SJCRH30 (cell line): ENCODE measurements at places on chromosomes 6 and 20. TPM values are rescaled to one million over a fixed set of nuclear protein-coding genes. Genes with fewer than 3 reads are reported as not detected.
A peak's percentile ranks its signal among the peaks of the same experiment; 100 is the strongest.

DNA sequence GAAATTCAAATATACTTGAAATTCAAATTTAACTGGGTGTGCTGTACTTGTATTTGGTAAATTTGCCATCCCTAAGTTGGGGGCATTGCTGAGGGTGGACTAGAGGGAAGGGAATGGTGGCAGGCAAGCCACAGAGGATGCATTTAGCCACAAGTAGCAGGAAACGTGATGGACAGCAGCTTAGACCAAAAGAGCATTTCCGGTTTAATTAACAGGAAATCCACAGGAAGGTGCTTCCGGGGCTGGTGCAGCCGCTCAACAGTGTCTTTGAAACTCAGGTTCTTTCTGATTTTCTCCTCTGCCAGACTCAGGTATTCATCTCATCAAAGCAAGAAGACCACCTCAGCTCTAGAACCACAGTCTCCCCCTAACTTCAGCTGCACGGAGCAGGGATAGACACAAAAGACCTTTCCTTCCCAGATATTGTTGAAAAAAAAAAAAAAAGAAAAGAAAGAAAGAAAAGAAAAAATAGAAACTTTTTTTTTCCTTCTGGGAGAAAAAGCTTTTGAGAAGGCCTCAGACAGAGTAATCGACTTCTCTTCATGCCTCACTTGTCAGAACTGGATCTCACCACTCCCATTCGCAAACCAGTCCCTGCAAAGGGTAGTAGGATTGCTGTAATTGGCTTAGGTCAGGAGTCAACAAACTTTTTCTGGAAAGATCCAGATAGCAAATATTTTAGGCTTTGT, 8.0 kb upstream of the BCAS1 start:
- H3K27me3 ChIP-seq, result no peaks in the 10 kb centered on the region
- no peaks in the 10 kb centered on the region for H3K36me3 ChIP-seq
- no peak for DNase-seq

Gene TEAD3
- total RNA-seq, result 8.4 and 8.8 TPM in 2 replicates

DNA sequence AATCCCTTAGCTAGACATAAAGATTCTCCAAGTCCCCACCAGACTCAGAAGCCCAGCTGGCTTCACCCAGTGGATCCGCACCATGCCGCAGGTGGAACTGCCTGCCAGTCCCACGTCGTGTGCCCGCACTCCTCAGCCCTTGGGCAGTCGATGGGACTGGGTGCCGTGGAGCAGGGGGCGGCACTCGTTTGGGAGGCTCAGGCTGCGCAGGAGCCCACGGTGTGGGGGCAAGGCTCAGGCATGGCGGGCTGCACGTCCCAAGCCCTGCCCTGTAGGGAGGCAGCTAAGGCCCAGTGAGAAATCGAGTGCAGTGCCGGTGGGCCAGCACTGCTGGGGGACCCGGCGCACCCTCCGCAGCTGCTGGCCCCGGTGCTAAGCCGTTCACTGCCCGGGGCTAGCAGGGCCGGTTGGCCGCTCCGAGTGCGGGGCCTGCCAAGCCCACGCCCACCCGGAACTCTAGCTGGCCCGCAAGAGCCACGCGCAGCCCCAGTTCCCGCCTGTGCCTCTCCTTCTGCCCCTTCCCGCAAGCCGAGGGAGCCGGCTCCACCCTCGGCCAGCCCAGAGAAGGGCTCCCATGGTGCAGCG, 95.9 kb upstream of the DTNBP1 start:
- DNase-seq, result no peak
- H3K4me1 ChIP-seq, result peaks cover 2% of the 10 kb centered on the region
- no peak overlapping the region for H3K27ac ChIP-seq
- H3K4me3 ChIP-seq, result no peak overlapping the region
- no peaks in the 10 kb centered on the region for H3K27me3 ChIP-seq

- no peaks in the 10 kb centered on the region for H3K27me3 ChIP-seq
- H3K4me1 ChIP-seq, result no peaks in the 10 kb centered on the region
- no peaks in the 10 kb centered on the region for H3K36me3 ChIP-seq
Measured at GRCh38 chr20:38354227-38354626, 7.9 kb downstream of the LBP start.

DNA sequence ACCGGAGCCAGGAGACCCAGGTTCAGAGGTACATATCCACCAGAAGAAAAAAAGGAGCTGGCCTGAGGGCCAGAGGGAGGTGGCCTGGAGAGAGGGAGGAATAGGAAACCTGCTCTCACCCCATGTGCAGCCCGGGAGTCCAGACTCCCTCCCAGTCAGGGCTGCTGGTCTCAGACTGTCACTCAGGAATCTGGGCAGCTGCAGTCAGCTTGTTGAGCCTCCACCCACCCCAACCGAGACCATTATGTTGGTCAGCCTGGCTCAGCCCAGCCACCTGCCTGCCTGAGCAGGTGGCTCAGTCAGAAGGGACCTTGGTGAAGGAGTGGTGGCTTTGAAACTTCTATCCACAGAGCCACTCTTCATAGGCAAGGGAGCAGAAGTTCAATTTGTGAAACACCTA, 53.3 kb upstream of the EPB41L1 start:
- no peaks in the 10 kb centered on the region for H3K27me3 ChIP-seq
- no peaks in the 10 kb centered on the region for H3K36me3 ChIP-seq
- H3K4me3 ChIP-seq, result no peak overlapping the region

- H3K27me3 ChIP-seq, result no peaks in the 10 kb centered on the region
- no peak overlapping the region for H3K27ac ChIP-seq
- no peak overlapping the region for H3K4me3 ChIP-seq
- no peaks in the 10 kb centered on the region for H3K36me3 ChIP-seq
Measured at GRCh38 chr6:14987490-14987889, 258.4 kb upstream of the JARID2 start.

- H3K27ac ChIP-seq, result no peak overlapping the region
- no peaks in the 10 kb centered on the region for H3K27me3 ChIP-seq
- H3K4me1 ChIP-seq, result no peaks in the 10 kb centered on the region
- no peak for DNase-seq
Measured at GRCh38 chr6:119934816-119935215, 585.3 kb upstream of the MAN1A1 start.

DNA sequence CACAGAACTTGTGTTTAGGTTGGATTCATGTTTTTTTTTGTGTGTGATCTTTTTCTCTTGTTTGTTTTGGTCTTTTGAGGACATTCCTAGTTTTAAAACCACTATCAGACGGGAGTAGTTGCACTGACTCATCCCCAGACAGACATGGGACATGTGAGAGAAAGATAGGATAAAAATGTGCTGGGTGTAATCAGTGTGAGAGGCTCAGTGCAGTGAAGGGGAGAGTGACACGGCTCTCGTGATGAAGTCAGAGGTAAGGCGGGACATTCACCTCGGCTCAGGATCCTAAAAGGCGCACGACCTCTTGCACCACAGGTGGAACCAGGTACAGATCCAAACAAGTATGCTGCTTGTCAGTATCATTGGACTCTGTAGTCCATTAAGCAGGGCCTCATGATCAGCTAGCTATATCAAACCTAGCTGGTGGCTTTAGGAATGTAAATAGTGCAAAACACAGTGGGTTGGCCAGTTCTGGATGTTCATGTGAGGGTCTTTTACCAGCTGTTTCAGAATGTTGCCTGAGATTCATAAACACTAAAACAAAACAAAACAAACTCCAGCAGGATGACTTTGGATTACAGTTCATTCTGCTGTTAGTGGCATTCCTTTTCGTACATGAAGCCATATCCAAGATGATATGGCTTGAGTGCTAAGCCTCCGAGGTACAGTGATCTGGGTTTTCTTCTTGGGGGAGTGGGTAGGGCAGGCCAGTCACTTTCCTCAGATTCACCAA, 18.0 kb downstream of the FOXO3 start:
- no peaks in the 10 kb centered on the region for H3K27me3 ChIP-seq
- DNase-seq, result no peak
- H3K27ac ChIP-seq, result no peak overlapping the region
- H3K36me3 ChIP-seq, result no peaks in the 10 kb centered on the region; the same call in none of the 2 replicates

Gene C20orf141
- not detected in 2 replicates for total RNA-seq

Gene IPCEF1
- total RNA-seq, result 1.5 and 2.3 TPM in 2 replicates

GRCh38 chr20:1722513-1723050, 65.0 kb upstream of the SIRPG start:
- no peaks in the 10 kb centered on the region for H3K27me3 ChIP-seq
- H3K27ac ChIP-seq, result no peak overlapping the region
- no peak for DNase-seq

- peaks cover 18% of the 10 kb centered on the region for H3K4me1 ChIP-seq
- peak; percentile 14 for DNase-seq
- H3K27ac ChIP-seq, result no peak overlapping the region
- no peaks in the 10 kb centered on the region for H3K27me3 ChIP-seq
- H3K4me3 ChIP-seq, result no peak overlapping the region
Measured at GRCh38 chr6:158660333-158660754, 10.5 kb downstream of the SYTL3 start.

DNA sequence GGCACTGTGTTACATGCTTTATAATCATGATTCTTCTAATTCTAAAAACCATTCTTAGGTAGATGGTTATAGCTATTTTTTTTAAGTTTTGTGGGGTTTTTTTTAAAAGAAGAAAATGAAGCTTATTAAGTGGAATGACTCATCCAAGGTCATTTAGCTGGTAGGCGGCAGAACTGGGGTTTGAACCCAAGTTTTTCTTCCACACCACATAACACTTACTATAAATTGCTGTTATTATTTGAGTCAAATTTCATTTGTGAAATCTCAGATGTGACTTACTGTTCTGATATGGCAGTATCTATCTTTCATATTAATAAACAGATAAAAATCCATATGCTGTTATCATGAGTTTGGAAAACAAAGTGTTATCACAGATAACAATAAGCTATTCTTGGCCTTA, 10.4 kb upstream of the COL10A1 start:
- no peaks in the 10 kb centered on the region for H3K4me1 ChIP-seq
- no peak overlapping the region for H3K4me3 ChIP-seq
- H3K27me3 ChIP-seq, result no peaks in the 10 kb centered on the region
- H3K27ac ChIP-seq, result no peak overlapping the region
- no peak for DNase-seq

DNA sequence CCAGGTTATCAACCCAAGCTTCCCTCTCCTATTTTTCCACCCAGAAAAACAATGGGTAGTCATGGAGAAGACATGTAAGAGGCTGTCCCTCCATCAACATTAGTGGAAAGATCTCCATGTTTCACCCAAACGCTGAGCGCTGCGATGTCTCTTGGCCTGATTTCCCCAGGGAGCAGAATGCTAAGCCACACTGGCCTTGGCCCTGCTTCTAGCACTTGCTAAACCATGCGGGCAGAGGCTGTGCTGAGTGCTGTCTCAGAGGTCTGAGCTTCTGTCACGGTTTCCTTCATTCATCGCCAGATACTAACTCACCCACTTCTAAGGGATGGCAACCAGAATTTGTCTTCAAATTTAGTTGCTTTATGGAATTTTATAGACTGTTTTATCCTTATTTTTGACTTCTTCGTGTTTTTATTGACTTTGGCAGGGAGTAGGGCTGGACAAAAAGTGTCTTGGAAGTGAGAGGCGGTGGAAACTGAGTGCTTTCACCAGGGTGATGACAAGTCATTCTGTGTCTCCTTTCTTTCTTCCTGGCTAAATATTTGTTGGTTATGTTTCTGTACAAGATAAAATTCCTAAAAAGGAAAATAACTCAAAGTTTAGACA, 181.4 kb upstream of the UST start:
- no peak overlapping the region for H3K4me3 ChIP-seq
- H3K4me1 ChIP-seq, result no peaks in the 10 kb centered on the region
- H3K36me3 ChIP-seq, result no peaks in the 10 kb centered on the region
- no peak overlapping the region for H3K27ac ChIP-seq

DNA sequence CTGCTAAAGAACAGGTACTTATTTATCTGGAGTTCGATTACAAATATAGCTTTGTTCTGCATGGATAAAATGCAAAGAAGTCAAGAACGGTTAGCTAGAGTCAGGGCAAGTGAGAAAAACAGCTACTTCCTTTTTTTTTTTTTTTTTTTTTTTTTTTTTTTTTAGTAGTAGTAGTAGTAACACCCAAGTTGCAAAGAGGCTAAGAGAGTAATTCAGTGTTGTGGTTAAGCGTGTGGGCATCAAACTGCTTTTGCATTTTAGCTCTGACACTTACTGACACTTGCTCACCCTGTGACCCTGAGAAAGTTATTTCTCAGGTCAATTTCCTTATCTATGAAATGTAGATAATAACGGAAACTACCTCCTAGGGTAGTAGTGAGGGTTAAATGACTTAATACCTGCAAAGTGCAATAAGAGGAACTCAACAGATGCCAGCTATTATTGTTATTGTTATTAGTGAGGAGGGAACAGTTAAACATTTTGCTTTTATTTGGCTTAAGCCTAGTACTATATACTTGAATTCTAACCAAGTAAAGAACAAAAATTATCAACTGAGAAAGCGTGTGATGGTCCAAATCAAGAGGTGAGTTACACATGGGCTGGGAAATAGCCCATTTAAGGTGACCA, 86.7 kb upstream of the BACH2 start:
- H3K36me3 ChIP-seq, result no peaks in the 10 kb centered on the region
- no peak overlapping the region for H3K27ac ChIP-seq
- no peak overlapping the region for H3K4me3 ChIP-seq
- no peak for DNase-seq

DNA sequence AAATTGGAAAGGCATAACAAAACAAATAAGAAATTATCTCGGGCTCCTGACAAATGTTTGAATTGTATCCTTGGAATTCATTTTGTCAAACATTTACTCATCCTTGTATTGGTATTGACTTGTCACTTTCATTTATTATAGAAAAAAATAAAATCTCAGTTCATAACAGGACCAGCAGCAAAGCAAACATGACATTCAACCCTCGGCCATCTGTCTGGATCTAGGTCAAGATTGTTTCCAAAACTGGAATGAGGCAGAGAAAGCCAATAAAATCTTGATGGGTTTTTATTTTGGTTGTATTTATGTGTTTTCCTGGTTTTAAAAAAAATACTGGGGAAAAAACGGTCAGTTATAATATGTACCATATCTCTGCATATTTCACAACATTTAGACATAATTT, 42.9 kb upstream of the FABP7 start:
- H3K27ac ChIP-seq, result peak overlapping the region; percentile 99
- peaks cover 31% of the 10 kb centered on the region for H3K4me1 ChIP-seq

DNA sequence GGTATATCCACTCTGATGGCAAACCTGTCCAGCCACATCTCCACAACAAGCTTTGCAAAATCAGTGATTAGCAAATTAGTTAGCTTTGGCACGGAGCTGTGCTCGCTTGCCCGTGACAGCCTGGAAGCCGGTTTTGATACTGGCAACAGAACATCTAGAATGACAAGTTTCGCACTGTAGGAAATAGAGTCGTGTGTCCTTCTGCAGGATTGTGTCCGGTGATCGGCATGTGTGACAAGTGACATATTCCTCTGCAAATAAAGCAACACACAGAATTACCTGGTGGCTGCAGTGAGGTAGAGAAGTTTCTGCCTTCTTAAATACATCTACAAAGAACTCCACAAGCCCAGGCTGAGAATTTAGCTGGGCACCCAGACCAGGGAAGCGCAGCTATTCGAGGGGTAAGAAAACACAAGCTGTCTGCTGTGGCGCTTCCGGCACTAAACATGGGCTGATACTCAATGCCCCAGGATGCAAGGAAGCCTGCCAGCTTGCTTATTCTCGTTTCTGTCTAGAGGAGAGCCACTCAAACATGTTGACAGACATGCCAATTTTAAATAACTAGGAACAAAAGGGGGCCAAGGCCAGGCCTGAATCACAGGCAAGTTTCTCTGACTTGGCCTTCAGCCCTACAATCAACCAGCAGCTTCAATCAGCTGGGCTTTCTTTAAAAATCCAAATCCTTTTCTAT, 22.2 kb downstream of the EIF2S2 start:
- peaks cover 75% of the 10 kb centered on the region for H3K36me3 ChIP-seq
- H3K27me3 ChIP-seq, result no peaks in the 10 kb centered on the region
- H3K4me3 ChIP-seq, result no peak overlapping the region
- H3K4me1 ChIP-seq, result no peaks in the 10 kb centered on the region

Gene ADTRP
- not detected in 2 replicates for total RNA-seq
